ENCODE measurements at places on chromosomes 1 and 21. TPM values are rescaled to one million over a fixed set of nuclear protein-coding genes. Genes with fewer than 3 reads are reported as not detected.

Gene LY9
- polyA plus RNA-seq: 0.15 TPM

DNA sequence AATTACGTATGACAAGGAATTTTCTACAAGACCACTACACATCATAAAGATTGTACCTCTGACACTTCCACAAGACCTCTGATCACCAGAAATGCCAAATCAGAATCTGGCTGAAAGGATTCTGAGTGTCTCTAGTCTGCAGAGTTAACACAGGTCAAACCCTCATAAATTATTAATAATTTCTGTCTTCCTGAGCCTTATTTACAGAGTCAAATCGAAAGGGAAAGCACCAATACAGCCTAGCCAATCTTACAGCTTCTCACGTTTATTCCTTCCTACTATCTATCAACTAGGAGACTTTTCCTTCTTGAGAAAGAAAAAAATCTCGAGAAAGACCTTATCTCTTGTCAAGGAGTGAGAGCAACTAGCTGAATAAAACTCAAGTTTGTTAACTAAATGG is 2151.6 kb downstream of the MRPL39 start:
- DNase-seq: no peak

- DNase-seq: no peak
These were observed 322 bp downstream of the TFB2M start for GRCh38 chr1:246565751-246566127.

Gene CYP4Z1
- not detected for polyA plus RNA-seq

- DNase-seq: no peak
These were observed 93.5 kb downstream of the TM2D1 start for GRCh38 chr1:61631436-61631835.

DNA sequence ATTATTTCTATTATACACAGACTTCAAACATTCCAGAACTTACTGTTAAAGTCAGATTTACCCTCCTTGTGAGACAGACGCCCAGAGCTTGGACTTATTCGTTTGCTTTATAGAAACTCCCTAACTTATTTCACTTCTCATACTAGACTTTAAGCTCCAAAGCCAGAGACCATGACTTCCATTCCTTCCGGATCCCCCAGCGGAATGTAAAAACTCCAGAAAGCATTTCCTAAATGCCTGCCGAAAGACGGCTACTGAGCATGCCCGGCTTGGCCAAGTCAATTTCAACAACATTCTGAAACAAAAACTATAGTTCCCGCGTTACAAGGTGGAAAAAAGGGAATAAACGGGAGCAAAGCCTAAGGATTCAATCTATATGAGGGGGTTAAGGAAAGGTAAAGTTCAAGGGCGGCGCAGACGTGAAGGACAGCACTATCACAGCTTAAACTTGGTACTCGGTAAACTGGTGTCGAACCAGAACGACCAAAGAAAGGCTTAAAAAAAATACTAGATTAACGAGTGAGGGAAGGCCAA is 1.1 kb downstream of the USP48 start:
- no peak for DNase-seq

Gene GORAB
- 2.7 TPM for polyA plus RNA-seq

DNA sequence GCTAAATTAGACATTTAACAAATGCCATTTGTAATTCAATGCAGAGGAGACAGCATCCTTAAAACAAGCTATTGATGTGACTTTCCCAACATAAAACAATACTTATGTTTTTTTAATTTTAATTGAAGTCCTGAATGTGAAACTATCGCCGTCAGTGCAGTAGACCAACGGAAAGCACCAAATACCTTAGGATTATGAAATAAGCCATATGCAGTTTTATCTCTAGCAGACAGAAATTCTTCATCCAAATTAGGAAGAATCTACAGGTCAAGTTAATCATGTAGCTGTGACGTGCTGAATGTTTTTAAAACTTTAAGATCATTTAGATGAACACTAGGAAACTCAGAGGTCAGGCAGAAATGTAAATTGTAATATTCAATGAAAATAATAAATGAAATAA is 714 bp upstream of the ST6GALNAC5 start:
- no peak for DNase-seq

Gene GBP2
- polyA plus RNA-seq: 4.6 TPM

DNA sequence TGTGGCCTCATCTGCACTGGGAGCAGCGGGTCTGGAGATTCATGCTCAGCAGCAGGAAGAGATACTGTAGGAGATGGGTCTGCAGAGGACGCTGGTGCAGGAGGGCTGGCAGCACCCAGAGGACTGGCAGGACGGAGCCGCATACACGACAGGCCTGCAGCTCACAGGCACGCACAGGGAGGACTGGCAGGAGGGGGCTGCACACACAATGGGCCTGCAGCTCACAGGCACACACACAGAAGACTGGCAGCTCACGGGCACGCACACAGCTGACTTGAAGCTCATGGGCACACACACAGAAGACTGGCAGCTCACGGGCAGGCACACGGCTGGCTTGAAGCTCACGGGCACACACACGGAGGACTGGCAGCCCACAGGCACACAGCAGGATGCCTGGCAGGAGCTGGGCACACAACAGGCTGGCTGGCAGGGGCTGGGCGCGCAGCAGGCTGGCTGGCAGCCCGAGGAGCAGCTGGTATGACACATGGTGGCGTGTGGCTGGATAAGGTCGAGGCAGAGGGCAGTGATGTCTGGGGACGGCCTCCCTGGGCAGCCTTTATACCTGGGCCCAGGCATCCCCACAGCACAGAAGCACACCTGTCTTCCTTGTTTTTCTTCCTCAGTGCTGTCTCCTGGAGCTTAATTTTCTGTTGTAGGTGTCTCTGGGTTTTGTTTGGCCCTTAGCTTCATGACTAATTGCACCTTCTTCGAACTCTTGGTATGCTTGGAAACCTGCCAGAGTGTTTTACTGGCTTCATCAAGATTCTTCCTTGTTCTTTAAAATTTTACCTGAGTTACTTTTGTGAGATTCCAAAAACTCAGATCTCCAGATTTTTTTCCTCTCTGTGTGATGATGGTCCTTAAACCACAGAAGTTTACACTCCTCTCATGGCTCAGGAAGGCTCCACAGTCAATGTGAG is at the start of gene KRTAP12-2:
KRTAP12-2 (minus strand) TSS at position 527 of the 920 bp plus-strand sequence; CDS start at position 486, 41 bp downstream.
- DNase-seq: peak; percentile 33

Gene TRMT13
- polyA plus RNA-seq: 1.6 TPM

Gene LAX1
- polyA plus RNA-seq: not detected

Gene LCE1D
- not detected for polyA plus RNA-seq

Measured in brain (organoid and tissue), 16 donors.